ENCODE measurements at places on chromosomes 1 and 21. TPM values are rescaled to one million over a fixed set of nuclear protein-coding genes. Genes with fewer than 3 reads are reported as not detected.

The SPATA6 gene
- not detected for total RNA-seq

The NES gene
- 169 TPM for total RNA-seq

- no peak for DNase-seq
Measured at GRCh38 chr1:226287587-226287986, 21.4 kb downstream of the LIN9 start.

- no peak for DNase-seq
Measured at GRCh38 chr1:56584910-56585528, 5.7 kb upstream of the PLPP3 start.

GRCh38 chr1:88773540-88774150 is 89.6 kb downstream of the PKN2 start:
- peak; percentile 52 for DNase-seq

DNA sequence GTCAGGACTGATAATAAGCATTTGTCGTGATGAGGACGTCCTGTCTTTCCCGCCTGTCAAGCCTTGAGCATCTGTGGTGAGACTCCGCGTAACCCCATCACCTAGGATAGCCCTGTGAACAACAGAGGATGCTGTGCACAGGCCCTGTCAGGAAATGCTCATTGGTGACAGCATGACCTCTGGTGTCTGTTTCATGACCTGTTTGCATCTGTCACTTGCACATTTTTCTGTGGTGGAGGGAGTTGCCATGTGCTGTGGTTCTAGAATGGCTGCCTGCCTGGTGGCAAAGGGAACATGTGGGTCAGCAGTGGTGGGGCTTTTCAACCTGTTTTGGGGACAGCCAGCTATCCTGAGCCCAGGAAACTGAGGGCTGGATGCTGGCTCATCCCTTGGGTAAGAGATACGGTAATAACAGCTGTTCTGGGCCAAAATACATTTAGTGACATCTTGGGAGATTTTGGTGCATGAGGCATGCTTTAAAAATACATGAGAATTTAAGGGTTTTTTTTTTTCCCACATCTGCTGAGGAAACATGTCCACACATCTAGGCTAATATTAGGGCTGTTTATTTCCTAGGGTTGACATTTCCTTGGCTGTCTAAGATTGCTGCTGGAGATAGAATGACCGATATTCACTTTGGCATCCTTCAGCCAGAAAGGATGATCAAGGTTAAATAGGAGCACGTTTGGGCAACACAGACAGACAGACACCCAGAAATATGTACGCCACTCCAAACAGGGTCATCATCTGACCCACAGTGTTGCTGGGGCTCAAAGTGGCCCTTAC is 52.9 kb downstream of the KCNC4 start:
- DNase-seq: no peak

- no peak for DNase-seq
Measured at GRCh38 chr1:32709476-32709875, 6.9 kb upstream of the SYNC start.

GRCh38 chr1:234667600-234668576 is 57.9 kb upstream of the IRF2BP2 start:
- DNase-seq: no peak

DNA sequence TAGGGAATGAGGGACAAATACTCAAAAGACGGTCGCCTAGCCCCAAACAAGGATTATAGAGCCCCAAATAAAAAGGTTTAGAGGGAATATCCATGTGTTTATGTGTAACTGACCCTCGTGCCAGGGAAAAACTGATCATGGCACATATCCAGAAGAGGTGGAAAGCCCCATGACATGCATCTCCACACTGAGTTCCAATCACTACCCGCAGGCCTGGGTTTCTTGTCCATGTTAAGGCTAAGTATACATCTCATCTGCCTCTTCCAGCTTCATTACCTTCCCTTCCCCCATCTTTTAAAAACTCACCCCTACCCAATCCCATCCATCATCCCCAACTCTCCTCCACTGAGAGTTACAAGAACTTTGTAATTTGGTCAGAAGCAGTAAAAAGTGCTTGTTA is 15.2 kb downstream of the GADD45A start:
- no peak for DNase-seq

- no peak for DNase-seq
Measured at GRCh38 chr1:160664573-160665051, 17.8 kb upstream of the SLAMF1 start.

Measured in SJSA1 (cell line).